ENCODE measurements at places on chromosomes 3 and 15.

DNA sequence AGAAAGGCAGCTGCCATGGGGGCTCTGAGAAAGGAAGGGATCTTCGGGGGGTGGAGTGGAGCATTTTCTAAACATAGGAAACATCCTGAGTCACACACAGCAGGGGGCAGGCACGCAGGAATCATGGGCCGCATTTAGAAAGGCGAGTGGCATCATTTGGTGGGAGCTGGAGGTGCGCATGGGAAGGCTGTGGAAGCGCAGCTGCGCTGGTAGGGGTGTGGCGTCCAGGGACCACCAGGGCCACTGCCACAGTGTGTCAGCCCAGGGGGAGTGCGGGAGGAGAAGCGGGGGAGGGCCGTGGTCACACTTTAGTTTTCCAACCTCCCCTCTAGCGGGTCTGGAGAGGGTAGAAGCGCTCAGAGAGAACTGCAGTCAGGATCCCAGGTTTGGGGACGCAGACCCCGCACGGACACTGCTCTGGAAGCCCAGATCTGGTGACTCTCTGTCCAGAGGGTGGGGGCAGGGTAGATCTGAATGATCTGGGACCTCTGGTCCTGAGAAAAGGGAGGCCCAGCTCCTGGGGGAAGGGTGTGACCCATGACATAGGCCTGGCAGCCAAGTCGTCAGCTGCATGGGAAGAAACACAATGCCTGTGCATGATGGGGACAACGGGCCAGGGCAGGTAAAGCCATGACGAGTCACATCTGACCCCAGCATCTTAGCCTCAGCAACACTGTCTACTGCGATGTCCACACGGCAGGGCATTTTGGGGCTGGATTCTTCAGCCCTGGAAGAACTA, 88.0 kb upstream of the IQSEC1 start:
- DNase-seq: no peak

GRCh38 chr15:78200276-78200930, 34.0 kb downstream of the ACSBG1 start:
- DNase-seq: no peak

- no peak for DNase-seq
Measured at GRCh38 chr3:84835366-84835765, 123.4 kb upstream of the CADM2 start.

DNA sequence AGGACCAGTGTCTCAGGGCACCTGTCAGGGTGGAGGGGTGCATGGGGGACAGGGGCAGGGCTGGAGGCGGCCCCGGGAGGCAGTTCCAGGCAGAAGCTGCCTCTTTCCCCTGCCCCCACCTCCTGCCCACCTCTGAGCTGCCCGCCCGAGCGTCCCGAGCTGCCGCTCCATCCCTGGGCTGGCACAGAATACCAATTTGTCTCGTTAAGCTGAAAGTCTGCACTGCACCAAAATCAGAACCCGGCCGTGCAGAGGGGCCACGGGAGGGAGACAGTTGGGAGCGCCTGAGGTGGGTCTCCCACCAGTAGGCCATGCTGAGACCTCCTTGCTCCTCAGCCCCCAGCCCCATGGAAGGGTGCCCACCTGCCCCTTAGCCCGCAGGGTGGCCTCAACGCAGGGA, 1.3 kb upstream of the ATP2B2 start:
- DNase-seq: no peak

DNA sequence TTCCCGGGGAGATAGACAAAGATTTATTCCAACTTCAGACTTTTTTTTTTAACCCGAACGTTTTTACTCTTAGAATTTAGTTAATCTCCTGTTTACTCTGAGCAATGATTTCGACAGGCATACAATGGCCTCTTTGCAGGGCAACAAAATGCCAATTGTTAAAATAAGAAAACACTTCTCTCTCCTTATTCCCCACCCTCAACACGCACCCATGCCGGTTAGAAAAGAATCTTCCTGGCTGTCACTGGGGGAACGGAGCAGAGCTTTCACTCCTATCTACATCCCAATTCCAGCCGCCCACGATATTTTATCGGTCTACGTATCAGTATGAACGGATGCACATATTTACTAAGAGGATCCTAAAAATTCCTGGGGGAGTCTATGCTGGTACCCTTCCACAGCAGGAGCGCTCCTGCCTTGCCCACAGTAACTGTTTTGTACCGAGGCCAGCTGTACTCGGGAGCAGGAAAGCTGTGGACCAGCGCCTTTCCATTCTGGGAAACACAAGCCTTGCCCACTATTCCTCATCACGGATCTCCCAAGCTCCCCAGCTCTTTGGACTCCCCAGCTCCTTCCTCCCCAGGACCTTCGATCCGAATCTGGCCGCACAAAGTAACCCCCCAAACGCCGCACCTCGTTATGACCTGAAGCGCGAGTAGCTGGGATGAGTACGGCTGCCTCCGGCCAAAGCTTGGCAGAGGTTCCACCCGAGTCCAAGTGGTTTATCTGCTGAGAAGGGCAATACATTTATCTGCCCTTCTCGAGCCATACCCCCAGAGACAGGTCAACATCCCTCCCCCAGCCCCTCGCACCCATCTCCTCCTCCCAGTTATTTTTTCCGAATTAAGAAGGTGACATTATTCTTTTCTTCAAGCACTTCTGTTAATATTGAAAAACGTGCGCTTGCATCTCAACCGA, 2.2 kb upstream of the FOXB1 start:
- DNase-seq: no peak

GRCh38 chr3:116517308-116517707, 72.0 kb upstream of the LSAMP start:
- DNase-seq: no peak

GRCh38 chr15:36448418-36448817, 131.0 kb upstream of the CDIN1 start:
- no peak for DNase-seq

GRCh38 chr15:45469441-45469840, 53.1 kb downstream of the SLC30A4 start:
- DNase-seq: no peak

- DNase-seq: no peak
Measured at GRCh38 chr3:58408906-58409305, 24.7 kb downstream of the PDHB start.

- no peak for DNase-seq
Measured at GRCh38 chr3:71537211-71537611, 46.3 kb downstream of the FOXP1 start.

GRCh38 chr3:82409842-82410241, 648.4 kb upstream of the GBE1 start:
- no peak for DNase-seq

GRCh38 chr3:53142986-53143385, 12.8 kb upstream of the RFT1 start:
- DNase-seq: no peak

DNA sequence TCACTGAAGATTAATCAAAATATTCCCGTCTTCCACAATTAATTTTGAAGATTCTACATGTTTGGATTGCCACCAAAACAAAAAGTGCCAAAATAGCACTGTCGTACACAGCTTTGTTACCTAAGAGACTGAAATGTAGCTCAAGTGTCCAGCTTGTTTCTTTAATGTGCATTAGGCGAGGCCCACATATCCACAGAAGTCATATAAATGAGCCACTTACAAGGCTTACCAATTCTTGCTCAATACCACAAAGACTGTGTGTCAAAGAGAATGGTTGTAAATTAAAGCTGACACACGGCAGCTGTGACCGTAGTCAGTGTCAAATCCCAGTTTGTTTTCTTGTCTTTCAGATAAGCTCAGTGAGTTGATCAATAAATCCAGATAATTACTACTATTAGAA, 639.4 kb upstream of the TBL1XR1 start:
- no peak for DNase-seq

DNA sequence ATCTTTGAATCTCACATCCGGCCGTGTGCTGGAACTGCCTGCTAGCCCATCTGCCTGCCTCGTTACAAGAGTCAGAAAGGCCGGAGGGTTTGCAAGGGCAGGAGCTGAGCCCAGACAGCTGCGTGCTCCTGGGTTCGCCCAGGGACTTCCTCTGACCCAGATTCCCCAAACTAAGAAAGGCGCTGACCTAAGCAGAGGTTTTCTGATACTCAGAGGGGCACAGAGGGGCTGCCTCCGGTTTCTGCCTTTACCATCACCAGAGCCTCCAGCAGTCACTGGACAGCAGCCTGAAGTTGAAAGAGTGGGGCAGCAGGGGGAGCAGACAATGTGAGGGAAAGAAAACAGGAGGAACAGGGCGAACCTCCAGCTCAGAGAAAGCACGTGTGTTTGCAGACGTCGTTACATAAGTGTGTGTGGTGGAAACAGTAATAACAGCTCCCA, 33.4 kb upstream of the RAD18 start:
- DNase-seq: no peak

DNA sequence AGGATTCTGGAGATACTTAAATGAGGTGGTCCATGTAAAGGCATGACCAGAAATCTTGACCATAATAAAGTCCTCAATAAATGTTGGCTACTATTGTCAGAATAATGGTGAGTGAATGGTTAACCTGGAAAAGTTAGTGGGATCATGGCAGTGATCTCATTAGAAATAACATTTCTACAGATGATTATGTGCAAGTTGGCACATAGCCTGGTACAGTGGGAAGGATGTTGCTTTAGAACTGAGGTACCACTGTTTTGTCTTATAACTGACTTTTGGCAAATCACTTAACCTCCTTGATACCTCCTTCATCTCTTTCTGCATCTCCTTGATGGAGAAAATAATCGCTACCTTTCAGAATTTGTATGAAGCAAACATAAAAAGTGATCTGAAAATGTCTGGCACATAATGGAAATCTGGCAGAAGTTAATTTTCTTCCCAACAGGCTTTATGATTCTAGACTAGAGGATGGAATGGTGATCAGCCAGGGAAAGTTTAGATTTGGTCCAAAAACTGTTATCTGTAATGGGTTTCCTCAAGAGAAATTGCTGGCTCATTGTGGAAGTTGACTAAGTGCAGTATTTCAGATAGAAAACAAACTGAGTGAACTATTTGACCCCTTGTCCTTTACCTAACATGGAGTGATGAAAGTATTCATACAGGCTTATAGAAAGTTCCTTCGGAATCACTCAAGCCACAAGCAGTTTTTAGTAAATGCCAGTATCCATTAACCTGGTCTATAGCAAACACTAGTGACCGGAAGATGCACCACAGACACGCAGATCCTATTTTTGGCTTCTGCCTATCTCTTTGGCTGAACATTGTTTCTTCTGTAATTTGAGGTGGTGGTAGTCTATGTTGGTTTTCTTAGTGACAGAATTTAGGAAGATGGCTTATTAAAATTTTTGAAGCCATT, 449.6 kb upstream of the TGFBR2 start:
- no peak for DNase-seq

- no peak for DNase-seq
Measured at GRCh38 chr3:125023833-125024555, 31.8 kb downstream of the HEG1 start.

DNA sequence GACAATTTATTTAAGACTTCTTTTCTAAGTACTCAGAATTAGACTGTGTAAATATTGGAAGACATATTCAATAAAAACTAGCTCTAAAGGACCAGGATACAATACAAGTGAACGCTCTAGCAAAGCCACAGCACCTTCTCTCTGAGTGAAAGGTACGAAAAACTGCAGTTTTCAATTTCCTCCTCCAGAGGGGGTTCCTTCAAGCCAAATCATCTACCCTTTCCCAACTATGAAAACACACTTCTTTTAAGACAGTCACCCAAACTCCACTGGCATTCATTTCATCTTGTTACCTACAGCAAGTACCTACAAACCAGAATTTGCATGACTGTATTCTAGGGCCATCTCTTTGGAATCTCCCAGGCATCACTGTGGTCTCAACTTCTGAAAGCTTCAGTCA, 165.8 kb downstream of the ERC2 start:
- DNase-seq: no peak

- DNase-seq: no peak
Measured at GRCh38 chr3:69092030-69092516, 7.3 kb downstream of the ARL6IP5 start.

DNA sequence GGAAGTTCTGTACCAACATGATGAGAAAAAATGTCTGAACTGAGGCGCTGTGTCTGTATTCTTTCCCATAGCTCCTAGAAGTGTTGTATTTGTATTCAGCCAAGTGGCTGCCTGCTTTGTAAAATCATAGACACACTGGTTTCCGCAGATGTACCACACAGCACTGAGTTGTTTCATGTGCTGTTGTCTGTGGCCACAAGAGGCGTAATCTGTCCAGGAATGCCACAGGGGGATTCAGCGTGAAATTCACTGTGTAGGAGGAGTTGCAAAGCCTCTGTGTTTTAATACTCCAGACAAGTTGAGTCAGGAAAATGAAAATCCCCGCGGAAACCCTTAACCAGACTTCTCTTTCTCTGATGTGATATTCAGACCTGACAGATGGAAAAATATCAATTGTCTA, 462.2 kb downstream of the NSUN3 start:
- DNase-seq: no peak

DNA sequence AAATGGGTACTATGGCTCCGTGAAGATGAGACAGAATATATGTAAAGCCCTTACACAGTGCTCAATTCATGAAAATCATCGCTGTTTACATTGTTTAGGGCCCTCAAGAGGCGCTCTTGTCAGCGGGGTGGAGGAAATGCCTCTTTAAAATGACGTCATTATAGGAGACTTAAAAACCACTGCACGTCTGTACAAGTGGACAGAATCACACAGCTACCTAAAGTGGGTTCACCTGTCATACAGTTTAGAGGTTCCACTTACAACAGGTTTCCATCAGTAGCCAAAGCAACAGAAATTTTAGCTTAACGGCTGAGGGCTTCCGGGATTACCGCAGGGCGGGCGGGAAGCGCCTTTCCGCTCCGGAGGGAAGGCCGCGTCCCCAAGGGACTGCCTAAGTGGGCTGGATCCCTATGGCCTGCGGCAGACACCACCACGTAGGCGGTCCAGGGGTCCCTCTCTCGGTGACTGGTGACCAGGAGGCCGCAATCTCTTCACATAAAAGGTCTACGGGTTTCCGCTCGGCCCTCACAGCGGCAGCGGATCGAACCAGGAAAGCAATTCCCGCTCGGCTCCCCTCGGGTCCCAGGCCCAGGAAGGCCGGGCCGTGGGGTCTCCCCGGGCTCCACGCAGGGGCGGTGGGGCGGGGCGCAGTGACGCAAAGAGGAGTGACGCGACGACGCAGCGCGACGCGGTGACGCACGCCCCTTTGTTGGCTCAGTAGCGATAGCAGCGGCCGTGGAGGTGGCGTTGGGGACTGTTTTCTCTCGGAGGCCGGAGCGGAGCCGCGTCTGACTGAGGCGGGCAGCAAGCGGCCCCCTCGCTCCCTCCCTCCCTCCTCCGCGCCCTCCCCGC, at the start of gene ARIH1:
TSS of gene ARIH1 (plus strand) at position 717 of the 852 bp plus-strand sequence. CDS start 310 bp downstream, outside the sequence.
- DNase-seq: peak; percentile 93

GRCh38 chr3:83321891-83322290, 1560.4 kb upstream of the GBE1 start:
- no peak for DNase-seq

DNA sequence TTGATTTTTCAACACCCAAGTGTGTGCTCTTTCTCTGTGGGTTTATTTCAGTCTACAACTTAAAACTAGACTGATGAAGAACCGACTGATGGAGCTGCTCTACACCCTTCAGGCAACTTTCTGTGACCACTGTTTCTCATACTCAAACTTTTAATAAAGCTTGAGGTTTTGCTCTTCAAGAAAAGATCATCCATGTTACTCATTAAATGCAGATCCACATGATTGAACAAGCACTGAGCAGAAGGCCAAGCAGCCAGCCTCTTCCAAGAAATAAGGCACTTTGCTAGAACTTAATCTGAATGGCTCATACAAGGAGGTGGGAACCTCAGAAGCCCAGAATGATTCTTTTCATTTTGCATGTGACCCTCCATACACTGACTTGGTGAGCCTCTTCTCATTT, 8.7 kb downstream of the SLC27A2 start:
- no peak for DNase-seq

Data from activated CD8-positive, alpha-beta memory T cell treated with anti-CD3 and anti-CD28 coated beads for 48 hours (primary cell).